Astrocyte (in vitro differentiated cells and primary cell): ENCODE measurements at places on chromosomes 13 and 19. TPM values are rescaled to one million over a fixed set of nuclear protein-coding genes. Genes with fewer than 3 reads are reported as not detected.

DNA sequence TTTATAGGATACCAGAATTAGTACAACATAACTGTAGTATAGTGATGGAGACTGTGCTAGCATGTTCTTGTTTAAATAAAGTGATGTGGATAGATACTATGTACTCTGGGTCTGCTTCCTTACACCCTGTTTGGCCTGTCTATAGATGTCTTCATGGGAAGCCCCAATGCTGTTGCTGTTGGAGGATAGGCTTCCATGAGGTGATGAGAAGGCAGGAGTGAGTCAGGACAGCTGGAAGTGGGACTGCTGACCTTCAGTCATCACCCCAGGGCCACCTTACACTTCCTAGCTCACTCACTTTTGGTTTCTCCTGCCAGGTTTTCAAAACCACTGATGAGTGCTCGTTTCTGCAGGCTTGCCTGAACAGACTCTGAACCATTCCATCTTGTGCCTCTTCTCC, 4.2 kb downstream of the KCTD4 start:
- no peak overlapping the region for H3K4me3 ChIP-seq
- H3K27me3 ChIP-seq: no peaks in the 10 kb centered on the region
- H3K36me3 ChIP-seq: no peaks in the 10 kb centered on the region
- peak overlapping the region; percentile 20 for H3K27ac ChIP-seq

The ZNF234 gene
- 9.0 and 11.6 TPM in 2 replicates for total RNA-seq

The TMEM150B gene
- total RNA-seq: not detected in 2 replicates

- H3K36me3 ChIP-seq: no peaks in the 10 kb centered on the region
- DNase-seq: no peak
These were observed 147.7 kb downstream of the DPF1 start for GRCh38 chr19:38076337-38076736.

GRCh38 chr19:41570179-41570578, 5.8 kb upstream of the CEACAM21 start:
- DNase-seq: no peak
- H3K4me1 ChIP-seq: no peaks in the 10 kb centered on the region
- H3K27ac ChIP-seq: no peak overlapping the region
- no peaks in the 10 kb centered on the region for H3K36me3 ChIP-seq

- peaks cover 27% of the 10 kb centered on the region for H3K4me1 ChIP-seq
- no peaks in the 10 kb centered on the region for H3K36me3 ChIP-seq
- no peaks in the 10 kb centered on the region for H3K27me3 ChIP-seq
- H3K27ac ChIP-seq: peak overlapping the region; percentile 38
These were observed 3.8 kb downstream of the GPC6 start for GRCh38 chr13:93230261-93230855.

GRCh38 chr19:32104153-32104849, 241.1 kb upstream of the ZNF507 start:
- H3K36me3 ChIP-seq: no peaks in the 10 kb centered on the region
- H3K4me1 ChIP-seq: no peaks in the 10 kb centered on the region
- H3K27ac ChIP-seq: no peak overlapping the region
- H3K4me3 ChIP-seq: no peak overlapping the region
- peak; percentile 51 for DNase-seq

DNA sequence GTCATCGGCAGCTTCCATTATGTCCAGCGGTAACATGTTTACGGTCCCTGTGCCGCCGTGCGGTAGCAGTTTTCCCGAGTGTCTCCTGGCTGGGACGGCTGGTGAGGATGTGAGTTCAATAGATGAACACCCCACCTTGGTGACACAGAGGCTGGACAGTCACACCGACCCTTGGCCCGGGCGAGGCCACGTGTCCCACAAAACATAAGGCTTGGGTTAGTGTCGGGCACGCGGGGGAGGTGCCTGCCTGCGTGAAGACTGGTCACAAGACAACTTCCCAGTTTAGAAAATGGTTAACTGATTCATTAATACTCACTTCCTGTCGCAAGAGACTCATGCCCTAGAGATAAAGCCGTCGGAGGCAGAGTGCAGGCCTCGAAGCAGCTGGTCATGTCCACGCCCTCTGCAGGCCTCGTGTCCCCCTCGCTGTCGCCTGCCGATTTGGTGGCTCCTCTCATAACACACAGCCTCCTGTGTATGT, 17.2 kb downstream of the RASA3 start:
- peaks cover 7% of the 10 kb centered on the region for H3K36me3 ChIP-seq
- peak; percentile 89 for DNase-seq
- H3K4me1 ChIP-seq: peaks cover 59% of the 10 kb centered on the region
- H3K27me3 ChIP-seq: no peaks in the 10 kb centered on the region
- H3K27ac ChIP-seq: peak overlapping the region; percentile 92
- no peak overlapping the region for H3K4me3 ChIP-seq

The ZNF491 gene
- total RNA-seq: not detected in 2 replicates

DNA sequence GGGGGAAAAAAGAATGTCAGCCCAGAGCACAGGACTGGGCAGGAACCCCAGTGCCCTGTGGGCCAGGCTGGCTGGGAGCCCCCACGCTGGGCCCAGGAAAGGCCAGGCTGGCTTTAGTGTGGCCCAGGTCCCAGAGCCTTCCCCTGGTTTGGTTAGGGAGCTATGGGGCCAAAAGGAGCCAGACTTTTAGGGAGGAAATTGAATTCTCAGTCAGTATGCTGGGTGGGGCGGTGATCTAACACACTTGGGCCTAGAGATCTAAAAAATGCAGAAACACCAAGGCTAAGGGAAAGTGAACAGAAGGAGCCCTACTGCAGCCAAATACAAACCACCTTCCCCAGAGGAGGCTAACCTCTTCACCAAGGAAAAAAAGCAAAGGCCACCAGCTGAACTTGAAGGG, 137.5 kb downstream of the CRYL1 start:
- H3K4me1 ChIP-seq: peaks cover 5% of the 10 kb centered on the region
- H3K27ac ChIP-seq: no peak overlapping the region
- no peak for DNase-seq
- no peaks in the 10 kb centered on the region for H3K27me3 ChIP-seq

- DNase-seq: peak; percentile 92
- peaks cover 6% of the 10 kb centered on the region for H3K4me1 ChIP-seq
- peak overlapping the region; percentile 43 for H3K27ac ChIP-seq
- no peaks in the 10 kb centered on the region for H3K27me3 ChIP-seq
These were observed 69.4 kb downstream of the PSPC1 start for GRCh38 chr13:19713186-19713965.

The CEBPA gene
- total RNA-seq: 0.45 and 0.50 TPM in 2 replicates
